ENCODE measurements at places on chromosomes 5 and 9. TPM values are rescaled to one million over a fixed set of nuclear protein-coding genes. Genes with fewer than 3 reads are reported as not detected.

- no peak for DNase-seq
These were observed 3.2 kb upstream of the FBXO4 start for GRCh38 chr5:41921874-41922273.

DNA sequence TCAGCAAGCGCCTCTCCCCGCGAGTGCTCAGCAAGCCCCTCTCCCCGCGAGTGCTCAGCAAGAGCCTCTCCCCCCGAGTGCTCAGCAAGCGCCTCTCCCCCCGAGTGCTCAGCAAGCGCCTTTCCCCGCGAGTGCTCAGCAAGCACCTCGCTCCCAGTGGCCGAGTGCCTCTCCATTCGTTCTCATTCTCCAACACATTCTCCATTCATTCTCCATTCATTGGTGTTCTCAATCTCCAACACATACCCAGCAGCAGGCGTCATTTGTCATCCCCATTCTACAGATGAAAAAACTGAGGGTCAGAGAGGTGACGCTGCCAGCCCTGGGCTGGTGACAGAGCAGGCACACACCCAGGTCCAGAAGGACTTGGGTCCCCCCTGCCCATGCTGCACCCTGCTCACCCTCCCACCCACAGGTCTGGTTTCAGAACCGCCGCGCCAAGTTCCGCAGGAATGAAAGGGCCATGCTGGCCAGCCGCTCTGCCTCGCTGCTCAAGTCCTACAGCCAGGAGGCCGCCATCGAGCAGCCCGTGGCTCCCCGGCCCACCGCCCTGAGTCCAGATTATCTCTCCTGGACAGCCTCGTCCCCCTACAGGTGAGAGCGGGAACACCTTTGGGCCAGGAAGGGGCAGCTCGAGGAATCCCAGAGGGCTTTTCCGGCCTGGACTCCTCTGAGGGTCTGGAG, 32.5 kb downstream of the PTGES start:
- DNase-seq = no peak

GRCh38 chr5:113231653-113232000, 203.2 kb downstream of the TSSK1B start:
- no peak for DNase-seq

DNA sequence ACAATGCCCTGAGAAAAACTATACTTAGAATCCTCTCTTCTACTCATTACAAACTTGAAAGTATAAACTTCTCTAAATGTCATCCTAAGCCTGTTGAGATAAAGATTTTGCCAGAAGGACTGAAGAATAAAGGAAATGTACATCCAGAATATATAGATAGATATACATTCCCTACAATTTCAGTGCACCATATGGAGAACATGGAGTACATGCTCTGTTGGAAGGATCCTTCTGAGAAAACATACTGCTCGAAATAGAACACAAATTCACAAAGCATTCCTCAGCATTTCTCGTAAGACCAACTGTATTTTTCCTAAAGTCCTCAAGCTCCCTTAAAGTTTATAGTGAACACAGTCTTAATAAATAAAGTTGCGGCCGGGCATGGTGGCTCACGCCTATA, 69.7 kb upstream of the RASA1 start:
- no peak for DNase-seq

GRCh38 chr9:111525056-111525977, at the start of gene ZNF483:
TSS of gene ZNF483 (plus strand) at chr9:111525179. CDS start at chr9:111527396, 2,217 bp downstream.
- DNase-seq = peak; percentile 78

DNA sequence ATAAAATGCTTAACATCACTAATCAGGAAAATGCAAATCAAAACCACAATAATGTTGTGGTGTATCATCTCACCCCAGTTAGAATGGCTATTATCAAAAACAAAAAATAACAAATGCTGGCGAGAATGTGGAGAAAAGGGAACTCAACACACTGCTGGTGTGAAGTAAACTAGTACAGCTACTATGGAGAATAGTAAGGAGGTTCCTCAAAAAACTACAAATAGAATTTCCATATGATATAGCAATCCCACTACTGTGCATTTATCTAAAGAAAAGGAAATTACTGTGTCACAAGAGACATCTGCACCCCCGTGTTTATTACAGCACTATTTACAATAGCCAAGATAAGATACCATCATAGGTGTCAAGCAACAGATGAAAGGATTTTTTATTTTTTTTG, 214.5 kb upstream of the RASA1 start:
- DNase-seq = no peak

DNA sequence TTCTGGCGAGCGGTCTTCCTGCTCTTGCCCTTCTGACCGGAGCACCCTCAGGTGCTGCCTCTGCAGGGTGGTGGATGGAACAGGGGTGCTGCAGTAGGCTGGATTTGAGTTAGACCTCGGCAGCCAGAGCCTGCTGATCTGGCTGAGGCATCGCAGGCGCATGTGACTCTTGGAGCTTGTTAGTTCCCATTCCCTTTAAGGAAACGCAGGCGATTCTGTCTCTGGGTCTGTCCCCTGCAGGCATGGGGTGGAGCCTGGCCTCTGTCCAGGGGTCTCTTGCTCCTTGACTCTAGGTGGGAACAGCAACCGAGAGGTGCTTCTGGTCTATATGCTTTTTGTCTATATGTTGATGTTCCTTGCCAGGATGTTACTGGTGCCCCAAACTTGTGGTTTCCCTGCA, 3.1 kb downstream of the WNK2 start:
- no peak for DNase-seq

GRCh38 chr5:137954131-137954879, 65.0 kb downstream of the PKD2L2 start:
- no peak for DNase-seq

Gene STC2
- not detected for polyA plus RNA-seq

Gene B4GALT7
- polyA plus RNA-seq = 18.8 TPM

Gene OXCT1
- 32.4 TPM for polyA plus RNA-seq

Gene TEK
- polyA plus RNA-seq = not detected

Gene CCDC180
- 0.76 TPM for polyA plus RNA-seq
